Stimulated activated CD4-positive, alpha-beta T cell treated with anti-CD3 and anti-CD28 coated beads, TNF-alpha, amount 100 ng/mL, for 48 hours (primary cell): ENCODE measurements at places on chromosomes 16 and 17.

DNA sequence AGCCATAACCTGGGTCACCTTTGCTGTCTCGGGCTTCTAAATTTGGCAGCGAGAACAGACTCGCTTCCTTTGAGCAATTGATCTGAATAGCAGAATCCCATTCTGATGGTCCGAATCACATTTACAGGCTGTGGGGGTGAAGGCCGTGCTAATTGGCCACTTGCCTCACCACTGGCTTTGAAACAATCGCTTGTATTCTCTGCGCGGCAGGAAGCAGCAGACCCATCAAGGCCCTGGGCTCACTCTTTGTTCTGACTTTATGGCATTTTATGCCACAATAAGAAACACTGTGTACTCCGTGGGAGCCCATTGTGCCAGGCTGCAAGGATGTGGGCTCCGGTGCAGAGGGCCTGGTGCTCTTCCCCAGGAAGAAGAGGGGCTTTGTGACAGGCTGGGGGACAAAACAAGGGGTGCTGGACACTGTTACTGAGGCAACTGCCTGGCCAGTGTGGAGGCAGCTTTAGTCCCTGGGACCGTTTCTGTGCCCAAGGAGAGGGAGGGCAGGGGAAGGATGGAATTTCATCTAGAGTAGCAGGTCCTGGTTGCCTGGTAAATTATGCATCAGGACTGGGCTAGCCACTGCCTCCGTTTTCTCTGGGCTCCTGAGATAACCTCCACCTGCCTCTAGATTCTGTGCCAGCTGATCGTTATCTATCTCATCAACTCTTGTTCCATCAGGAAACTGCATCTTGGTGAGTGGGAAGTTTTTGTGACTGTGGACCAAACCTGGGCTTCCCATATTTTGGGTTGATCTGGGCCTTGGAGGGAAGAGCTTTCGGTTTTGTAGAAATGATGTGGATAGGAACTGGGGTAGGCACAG lies 78.5 kb downstream of the MRC2 start:
- DNase-seq = no peak

DNA sequence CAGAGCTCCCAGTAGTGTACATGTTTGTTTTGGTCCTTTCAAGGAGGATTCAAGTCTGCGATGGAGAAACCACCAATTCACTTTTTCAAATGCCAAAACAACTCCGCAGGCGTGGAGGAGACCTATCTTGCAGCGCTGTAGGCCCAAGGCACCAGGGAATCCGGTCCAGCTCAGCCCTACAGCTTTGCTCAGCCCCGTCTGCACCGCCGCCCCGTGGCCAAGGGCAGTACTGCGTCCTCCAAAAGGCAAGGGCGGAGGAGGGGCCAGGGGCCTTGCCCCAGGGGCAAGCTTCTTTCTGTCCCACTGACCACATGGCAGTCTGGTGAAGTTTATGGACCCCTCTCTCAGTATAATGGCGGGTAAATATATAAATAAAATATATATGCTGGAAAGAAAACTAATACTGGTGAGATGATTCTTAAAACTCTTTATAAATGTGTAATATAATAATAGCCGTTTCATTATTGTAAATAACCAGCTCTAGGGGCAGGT lies 709 bp upstream of the CD300LG start:
- peak; percentile 68 for DNase-seq

DNA sequence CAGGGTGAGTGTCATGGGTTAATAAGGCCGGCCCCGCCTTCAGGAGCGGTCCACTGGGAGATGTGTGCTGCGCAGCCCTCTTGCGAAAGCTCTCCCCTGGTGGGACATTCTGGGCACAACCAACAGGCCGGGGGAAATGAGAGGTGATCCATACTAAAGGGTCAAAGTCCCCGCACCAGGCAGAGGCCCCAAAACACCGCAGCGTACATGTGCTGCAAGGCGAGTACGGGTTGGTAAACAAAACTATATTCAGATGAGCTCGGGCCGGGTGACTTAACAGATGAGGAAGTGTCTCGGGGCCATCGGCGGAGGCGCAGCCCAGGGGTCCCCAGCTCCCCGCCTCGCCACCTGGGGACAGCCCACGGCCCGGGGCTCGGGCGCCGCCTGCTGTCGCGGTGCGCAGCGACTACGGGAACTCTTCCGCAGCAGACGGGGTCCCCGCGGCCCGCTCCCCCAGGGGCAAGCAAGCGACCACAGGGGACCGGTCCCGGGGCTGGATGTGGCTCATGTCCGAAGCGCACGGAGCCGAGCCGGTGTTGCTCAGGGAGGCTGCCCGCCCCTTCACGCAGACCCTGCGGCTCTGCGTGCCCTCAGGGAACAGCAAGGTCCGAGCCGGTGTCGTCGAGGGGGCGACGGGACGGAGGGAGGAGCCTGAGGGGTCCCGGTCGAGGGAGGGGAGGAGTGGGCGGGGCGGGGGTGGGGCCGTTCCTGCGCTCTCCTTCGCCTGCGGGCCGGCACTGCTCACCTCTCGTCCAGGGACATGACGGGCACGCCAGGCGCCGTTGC lies at the start of gene RAB37:
Gene RAB37, plus strand, starts transcription at position 744 of the 786 bp plus-strand sequence. Its CDS starts 17 bp downstream, at position 761.
- DNase-seq = no peak

- DNase-seq = no peak
These were observed 512.4 kb downstream of the CDH13 start for GRCh38 chr16:83138976-83139690.

DNA sequence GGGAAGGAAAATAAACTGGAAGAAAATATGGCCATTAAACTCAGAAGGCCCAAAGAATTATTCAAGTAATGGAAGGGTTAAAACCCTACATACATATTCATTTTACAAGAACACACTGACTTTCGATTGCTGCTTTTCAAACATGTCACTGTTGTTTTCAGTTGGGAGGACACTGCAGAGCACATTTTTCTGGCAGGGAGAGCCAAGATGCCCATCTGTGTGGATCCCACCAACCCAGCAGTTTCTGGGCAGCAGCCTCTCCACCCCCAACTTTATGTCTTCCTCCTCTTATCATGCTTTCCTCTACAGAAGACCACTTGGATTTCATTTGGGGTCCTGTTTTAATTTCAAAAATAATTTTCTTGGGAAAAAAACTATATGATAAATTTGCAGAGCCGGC lies 7.1 kb upstream of the CORO6 start:
- DNase-seq = no peak

DNA sequence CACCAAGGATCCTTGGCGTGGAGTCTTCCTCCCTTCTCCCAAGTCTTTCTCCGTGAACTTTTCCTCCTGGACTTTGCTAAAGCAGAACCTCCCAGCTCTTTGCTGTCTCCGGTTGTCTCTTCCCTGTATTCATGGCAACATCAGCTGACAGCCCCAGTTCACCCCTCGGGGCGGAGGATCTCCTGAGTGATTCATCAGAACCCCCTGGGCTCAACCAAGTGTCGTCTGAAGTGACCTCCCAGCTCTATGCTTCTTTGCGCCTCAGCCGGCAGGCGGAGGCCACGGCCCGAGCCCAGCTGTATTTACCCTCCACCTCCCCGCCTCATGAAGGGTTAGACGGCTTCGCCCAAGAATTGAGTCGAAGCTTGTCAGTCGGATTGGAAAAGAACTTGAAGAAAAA lies 943 bp downstream of the CNTROB start:
- DNase-seq = no peak

- DNase-seq = no peak
These were observed 8.6 kb upstream of the ATXN1L start for GRCh38 chr16:71837150-71837549.

GRCh38 chr16:52568983-52569690 lies 22.2 kb upstream of the TOX3 start:
- no peak for DNase-seq

DNA sequence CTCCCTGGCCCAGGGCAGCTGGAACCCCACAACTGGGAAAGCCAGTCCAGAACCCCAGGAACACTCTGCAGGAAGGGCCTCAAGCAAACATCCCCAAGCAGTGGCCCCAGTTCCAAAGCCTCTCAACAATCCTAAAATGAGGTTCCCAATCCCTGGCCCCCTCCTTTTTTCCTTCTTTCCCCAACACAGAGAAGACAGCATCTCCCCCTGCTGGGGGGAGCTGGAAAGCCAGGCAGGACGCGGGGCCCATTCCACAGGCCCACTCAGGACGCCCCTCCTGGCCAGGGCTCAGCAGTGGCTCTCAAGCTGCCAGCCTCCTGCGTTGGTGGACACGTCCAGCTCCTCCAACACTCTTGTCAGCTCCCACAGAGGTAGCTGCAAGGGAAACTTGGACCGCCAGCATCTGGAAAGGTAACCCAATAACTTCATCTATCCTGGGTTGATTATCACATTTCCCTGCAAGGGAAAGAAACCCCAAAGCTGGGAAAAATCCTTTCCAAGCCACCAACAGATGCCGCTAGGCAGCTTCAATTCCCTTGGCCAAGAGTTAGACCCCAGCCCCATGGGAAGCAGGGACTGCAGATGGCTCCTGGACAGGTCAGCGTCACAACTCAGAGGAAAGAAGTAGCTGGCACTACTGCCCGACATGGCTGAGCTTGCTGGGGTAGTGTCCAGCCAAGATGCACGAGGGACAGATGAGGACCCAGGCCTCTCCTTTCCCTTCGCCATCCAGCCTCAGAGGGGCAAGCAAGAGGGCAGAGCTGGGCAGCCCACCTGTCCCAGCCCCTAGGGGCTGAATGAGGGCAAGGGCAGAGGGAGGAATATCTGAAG lies 7.6 kb downstream of the HDAC5 start:
- DNase-seq = no peak

DNA sequence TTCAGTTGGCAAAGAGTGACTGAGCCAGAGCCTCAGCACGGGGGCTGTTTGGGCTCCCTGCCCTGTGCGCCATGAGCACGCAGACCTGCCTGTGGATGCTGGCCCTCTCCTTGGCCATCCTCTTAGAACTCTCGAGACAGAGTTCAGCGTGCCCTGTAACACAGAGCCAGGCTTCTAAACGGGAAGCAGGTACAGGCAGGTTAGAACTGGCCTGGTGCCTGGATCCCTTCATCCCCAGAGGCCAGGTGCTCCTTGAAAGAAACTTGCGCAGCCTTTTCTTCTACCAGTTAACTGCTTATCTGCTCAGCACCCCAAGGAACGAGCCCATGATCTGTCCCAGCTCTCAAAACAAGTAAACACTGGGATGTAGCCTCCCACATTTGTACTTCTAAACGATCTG lies 6.9 kb downstream of the CCNF start:
- no peak for DNase-seq

GRCh38 chr17:64780096-64781013 lies 118.2 kb upstream of the SMURF2 start:
- DNase-seq = peak; percentile 70

DNA sequence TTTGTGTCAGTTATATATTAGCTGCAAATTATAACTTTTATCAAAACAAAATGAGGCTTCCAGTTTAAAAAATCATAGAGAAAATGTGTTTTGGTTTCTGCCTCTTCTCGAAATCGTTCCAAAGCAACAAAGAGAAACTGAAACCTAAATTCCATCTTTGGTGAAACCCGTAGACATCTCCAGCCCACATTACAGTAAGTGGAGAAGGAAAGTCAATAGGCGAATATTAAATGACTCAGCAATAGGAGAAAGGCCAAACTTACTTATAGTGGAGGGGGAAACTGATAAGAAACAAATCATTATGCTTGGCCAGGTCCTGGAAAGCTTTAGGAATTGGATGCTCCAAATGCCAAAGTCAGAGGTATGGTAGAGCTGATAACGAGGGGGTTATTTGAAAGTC lies 103.0 kb upstream of the SHISA6 start:
- DNase-seq = no peak
